ENCODE measurements at places on chromosomes 1 and 21. TPM values are rescaled to one million over a fixed set of nuclear protein-coding genes. Genes with fewer than 3 reads are reported as not detected.

GRCh38 chr1:203629507-203630082 is 3.0 kb downstream of the ATP2B4 start:
- DNase-seq = peak; percentile 63

GRCh38 chr1:208233546-208233945 is 10.6 kb downstream of the PLXNA2 start:
- no peak for DNase-seq

DNA sequence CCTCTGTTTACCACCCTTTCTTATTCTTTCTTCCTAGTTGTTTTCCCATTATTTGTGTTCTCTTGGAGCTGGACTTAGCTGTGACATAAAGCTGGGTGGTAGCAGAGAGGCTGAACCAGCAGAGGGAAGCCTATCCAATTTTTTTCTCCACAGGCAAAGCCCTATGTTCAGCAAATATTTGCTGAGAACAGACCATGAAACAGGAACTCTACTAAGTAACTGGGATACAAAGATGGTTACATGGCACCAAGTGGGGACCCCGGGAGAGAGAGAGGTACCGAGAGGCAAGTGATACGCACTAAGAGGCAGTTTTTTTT is 6.6 kb downstream of the CFAP141 start:
- DNase-seq = no peak

- DNase-seq = no peak
These were observed 55.1 kb downstream of the PTGER3 start for GRCh38 chr1:70992521-70992920.

DNA sequence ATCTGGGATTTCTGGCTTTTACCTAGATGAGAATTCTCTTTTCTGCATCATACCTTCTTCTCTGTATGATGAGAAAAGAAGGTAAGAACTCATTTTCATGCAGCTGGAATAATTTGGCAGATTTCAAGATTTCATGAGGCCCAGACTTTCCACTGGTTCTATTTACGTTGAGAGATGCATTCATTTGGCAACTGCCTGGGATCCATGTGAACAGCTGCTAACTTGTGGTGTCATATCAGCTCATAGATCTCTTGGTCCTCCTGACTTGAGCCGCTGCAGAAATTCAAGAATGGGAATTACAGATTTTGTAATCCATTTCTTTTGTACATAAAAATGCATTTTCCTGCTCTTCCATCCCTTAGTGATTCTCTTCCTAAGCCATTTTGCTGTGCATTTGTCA is 17.1 kb upstream of the C1orf87 start:
- no peak for DNase-seq

- no peak for DNase-seq
These were observed 165.3 kb downstream of the LRRC7 start for GRCh38 chr1:69733061-69733460.

- DNase-seq = no peak
These were observed 37.3 kb upstream of the HMGN1 start for GRCh38 chr21:39386194-39386593.

- no peak for DNase-seq
These were observed 45.0 kb downstream of the VAV3 start for GRCh38 chr1:107919953-107920352.

- DNase-seq = no peak
These were observed 11.1 kb upstream of the SLC30A1 start for GRCh38 chr1:211589782-211590721.

- no peak for DNase-seq
These were observed 554.2 kb downstream of the NUF2 start for GRCh38 chr1:163875927-163876320.

DNA sequence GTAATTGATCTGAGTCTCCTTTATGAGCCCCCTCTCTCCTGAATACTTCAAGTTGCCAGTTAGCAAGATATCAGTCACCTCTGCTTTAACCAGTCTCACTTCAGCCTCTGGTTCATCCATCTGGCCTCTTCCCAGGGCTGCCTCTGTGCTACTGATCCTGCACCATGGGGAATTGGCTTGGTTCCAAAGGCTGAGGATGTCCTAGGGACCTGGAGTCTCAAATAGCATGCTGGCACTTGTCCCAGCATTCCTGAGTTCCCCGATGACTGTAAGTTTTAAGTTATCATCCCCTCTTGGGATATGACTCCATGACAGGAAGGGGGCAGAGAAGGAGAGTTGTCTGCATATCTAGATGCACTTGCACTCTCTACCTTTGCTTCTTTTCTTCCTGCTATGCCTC is 252.0 kb downstream of the PTBP2 start:
- DNase-seq = no peak

GRCh38 chr1:115463347-115463746 is 125.3 kb upstream of the NGF start:
- DNase-seq = no peak

- no peak for DNase-seq
These were observed 5.7 kb downstream of the HSPG2 start for GRCh38 chr1:21931171-21932093.

- no peak for DNase-seq
These were observed 53.6 kb downstream of the KCNAB2 start for GRCh38 chr1:6099297-6099696.

DNA sequence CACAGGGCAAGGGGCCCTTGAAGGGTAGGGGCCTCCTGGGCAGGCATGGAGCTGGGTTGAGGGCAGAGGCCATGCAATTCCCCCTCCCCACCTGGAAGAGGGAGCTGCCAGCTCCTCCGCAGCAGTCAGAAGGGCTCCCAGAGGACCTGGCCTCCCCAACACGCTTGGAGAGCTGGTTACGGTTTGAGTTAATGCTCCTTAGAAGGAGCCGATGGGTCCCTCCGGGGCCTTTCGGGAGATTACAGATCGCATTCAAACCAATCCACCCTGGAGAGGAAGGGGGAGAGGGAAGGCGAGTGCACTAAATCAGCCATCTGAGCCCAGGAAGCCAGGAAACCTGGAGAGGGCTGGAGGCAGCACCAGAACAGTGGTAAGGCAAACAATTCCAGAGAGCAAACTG is 106.3 kb upstream of the CSF3R start:
- DNase-seq = no peak

DNA sequence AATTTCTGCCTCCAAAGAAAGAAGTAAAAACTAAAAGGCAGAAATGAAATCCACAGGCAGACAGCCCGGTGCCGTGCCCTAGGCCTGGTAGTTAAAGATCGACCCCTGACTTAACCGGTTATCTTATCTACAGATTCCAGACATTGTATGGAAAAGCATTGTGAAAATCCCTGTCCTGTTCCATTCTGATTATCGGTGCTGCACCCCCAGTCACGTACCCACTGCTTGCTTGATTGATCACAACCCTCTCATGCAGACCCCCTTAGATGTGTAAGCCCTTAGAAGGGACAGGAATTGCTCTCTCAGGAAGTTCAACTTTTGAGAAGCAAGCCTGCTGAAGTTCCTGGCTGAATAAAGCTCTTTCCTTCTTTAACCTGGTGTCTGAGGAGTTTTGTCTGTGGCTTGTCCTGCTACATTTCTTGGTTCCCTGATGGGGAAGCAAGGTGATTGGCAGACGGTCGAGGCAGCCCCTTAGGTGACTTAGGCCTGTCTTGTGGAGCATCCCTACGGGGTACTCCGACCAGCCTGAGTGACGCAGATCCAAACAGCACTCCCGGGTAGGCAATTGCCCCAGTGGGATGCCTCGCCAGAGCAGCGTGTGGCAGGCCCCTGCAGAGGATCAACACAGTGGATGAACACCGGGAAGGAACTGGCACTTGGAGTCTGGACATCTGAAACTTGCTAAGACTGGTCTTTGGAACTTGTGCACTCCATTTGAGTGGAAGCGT is 111.2 kb upstream of the PPM1J start:
- no peak for DNase-seq

DNA sequence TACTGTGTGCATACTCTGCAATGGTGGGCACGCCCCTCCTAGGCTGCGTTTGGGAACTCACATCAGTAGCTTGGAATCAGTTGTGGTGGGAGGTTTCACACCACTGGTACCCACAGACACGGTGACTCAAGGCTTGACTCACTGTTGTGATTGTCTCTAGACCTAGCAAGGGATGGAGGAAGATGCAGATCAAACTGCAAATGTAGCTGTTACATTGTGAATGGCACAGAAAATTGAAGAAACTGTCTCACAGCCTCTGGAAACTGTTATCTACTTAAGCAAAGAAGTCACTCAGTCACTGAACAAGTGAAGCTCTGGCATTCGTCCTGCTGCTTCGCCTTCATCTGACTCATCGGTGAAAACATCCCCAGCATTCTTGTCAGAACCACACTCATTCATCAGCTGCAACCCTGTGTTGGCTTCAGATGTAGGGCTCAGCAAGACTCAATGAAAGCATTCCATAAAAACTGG is 59.5 kb downstream of the POFUT2 start:
- peak; percentile 80 for DNase-seq

GRCh38 chr1:37509181-37509580 is 5.4 kb downstream of the MEAF6 start:
- no peak for DNase-seq

GRCh38 chr1:65235867-65236805 is 73.2 kb upstream of the DNAJC6 start:
- DNase-seq = peak; percentile 13

DNA sequence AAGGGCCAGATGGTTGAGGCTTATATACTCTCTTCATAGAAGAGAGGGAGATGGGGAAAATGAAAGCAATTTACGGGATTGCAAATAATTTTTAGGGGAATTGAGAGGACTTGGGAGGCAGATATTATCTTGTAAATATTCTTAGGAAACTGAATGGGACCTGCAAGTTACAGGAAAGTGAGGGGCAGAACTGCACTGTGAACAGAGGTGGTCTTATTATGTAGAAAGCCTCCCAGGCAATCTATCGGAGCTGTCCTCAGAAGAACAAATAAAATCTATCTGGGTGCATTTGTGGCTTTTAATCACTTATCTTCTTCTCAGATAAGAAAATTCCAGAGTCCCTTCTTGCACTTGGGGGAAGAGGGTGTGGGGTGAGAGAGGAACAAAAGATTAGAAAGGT is 223.5 kb downstream of the RHOU start:
- no peak for DNase-seq

GRCh38 chr1:24934310-24935195 is 4.5 kb upstream of the RUNX3 start:
- no peak for DNase-seq

GRCh38 chr1:190244406-190244805 is 233.3 kb downstream of the BRINP3 start:
- DNase-seq = no peak

DNA sequence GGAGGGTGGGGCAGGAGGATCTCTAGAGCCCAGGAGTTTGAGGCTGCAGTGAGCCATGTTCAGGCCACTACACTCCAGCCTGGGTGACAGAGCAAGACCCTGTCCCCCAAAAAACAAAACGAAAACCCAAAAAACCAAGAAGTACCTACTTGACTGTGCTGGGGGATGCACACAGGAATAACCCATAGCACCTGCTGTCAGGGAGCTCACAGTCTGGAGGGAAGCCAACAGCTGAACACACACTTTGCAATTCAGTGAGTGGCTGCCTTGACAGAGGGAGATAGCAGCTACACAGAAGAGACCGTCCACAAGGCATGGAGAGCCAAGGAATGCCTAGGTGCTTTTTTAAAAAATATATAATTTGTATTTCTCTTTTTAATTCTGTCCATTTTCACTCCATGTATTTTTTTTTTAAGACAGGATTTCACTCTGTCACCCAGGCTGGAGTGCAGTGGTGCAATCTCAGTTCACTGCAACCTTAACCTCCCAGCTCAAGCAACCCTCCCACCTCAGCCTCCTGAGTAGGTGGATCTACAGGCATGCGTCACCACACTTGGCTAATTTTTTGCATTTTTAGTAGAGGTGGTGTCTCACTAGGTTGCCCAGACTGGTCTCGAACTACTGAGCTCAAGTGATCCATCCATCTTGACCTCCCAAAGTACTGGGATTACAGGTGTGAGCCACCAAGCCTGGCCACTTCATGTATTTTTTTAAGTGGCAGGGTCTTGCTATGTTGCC is 68.7 kb downstream of the NID1 start:
- no peak for DNase-seq

DNA sequence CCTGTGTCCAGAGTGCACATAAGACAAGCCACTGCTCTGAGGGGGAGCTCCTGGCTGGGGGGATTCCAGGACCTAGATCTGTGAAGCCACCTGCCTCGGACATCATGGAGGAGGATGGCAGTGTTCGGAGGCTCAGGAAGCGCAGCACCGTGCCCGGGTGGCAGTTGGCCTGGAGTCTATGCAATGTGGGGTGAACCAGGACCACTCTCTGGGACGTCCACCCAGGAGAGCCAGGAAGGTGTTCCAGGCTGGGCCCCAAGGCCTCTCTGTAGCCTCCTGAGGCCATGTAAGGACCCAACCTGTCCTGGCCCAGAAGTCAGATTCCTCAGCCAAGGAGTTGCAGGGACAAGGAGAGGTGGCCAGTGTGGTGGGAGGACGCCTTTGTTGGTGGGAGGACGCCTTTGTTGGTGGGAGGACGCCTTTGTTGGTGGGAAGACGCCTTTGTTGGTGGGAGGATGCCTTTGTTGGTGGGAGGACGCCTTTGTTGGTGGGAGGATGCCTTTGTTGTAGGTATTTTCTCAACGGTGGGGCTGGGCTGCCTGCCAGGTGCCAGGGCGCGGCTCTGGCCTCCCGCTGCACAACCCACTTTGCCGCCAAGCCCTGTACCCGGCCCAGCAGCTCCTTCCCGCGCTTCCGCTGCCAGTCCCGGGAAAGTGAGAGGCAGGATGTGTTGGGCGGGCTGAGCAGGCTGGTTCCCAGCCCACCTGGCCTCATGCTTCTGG is 30.6 kb upstream of the BMP8B start:
- DNase-seq = no peak

DNA sequence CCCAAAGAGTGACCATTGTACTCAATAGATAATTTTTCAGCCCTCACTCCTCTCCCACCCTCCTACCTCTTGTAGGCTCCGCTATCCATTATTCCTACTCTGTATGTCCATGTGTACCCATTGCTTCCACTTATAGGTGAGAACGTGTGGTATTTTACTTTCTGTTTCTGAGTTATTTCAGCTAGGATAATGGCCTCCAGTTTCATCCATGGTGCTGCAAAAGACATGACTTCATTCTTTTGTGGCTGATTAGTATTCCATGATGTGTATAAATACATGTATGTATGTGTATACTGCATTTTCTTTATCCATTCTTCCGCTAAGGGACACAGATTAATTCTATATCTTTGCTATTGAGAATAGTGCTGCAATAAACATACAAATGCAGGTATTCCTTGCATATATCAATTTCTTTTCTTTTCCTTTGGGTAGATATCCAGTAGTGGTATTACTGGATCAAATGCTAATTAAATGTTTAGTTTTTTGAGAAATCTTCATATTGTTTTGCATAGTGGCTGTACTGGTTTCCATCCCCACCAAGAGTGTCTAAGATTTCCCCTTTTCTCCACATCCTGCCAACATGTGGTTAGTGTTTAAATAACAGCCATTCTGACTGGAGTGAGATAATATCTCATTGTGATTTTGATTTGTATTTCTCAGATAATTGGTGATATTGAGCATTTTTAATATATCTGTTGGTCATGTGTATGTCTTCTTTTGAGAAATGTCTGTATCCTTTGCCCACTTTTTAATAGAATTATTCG is 4.9 kb downstream of the LY9 start:
- peak; percentile 35 for DNase-seq

The LAMC2 gene
- not detected for polyA plus RNA-seq

The ASCL5 gene
- not detected for polyA plus RNA-seq

The KLF17 gene
- not detected for polyA plus RNA-seq

The ARHGEF16 gene
- not detected for polyA plus RNA-seq

The FAM167B gene
- 0.28 TPM for polyA plus RNA-seq

The MPZ gene
- polyA plus RNA-seq = not detected

All from immature natural killer cell (primary cell).